Astrocyte of the cerebellum (primary cell): ENCODE measurements at places on chromosomes 5 and 9.

DNA sequence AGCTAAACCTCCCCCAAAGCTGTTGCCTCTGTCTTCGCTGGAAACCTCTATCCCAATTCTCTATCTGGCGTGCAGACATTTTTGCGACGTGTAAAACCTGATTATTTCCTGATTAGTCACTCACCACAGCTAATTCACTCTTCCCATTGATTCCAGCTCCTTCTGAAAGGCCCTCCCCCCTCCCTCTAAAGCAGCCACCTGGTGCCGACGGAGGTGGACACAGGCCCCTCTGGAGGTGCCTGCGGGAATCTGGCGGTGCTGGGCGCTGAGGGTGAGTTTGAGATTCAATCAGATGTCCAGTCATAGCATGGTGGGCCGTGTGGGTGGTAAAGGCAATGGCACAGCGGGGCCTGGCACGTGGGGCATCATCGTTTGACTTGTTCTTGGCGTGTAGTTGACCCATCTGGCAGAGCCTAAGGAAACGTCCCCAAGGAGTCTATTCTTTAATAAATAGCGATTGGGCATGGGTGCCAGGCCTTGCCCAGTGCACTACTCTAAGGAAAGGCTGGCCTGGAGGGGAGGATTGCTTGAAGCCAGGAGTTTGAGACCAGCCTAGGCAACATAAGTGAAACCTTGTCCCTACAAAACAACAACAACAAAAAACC, 271.1 kb upstream of the MVB12B start:
- peak; percentile 68 for DNase-seq

DNA sequence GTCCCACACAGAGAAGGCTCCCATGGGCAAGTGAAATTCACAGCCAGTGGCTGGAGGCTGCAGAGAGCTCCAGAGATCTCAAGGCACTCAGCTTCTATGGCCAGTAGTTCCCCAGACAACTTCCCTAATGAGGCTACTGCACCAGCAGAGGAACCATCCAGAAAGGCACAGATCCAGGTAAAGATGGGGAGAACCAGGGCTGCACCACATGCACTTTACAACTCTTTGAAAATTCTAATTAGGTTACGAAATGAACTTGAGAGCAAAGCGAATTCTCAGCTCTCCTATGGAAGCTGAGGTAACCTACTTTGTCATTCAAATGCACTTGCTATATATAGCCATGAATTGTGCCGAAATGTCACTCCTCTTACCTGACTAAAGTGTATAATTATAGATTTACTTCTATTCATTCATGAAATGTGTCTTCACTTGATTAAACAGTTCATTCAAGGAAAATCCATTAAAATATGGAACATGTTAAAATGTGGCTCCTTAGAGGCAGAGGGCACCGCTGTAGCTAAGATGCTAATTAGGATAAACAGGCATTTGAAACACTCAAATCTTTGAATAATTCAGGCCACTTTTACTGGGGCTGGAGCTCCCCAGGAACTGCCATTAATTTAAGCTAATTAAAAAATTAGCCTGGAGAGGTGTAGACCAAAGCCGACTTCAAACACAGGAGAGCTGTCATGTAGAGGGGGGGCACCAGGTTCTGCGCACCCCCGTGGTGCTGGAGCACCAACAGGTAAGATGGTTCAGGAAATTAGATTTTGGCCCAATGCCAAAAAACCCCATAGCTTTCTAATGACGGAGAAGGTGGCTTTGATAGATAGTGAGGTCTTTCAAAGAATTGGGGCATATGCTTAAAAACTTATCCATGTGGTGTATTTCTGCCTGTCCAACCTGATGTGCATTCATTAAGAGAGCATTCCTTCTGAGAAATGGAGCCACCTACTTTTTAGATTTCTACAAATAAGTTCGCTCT, 204.1 kb downstream of the GABBR2 start:
- no peak for DNase-seq

GRCh38 chr9:73219985-73220626, 68.4 kb downstream of the ANXA1 start:
- DNase-seq = no peak

DNA sequence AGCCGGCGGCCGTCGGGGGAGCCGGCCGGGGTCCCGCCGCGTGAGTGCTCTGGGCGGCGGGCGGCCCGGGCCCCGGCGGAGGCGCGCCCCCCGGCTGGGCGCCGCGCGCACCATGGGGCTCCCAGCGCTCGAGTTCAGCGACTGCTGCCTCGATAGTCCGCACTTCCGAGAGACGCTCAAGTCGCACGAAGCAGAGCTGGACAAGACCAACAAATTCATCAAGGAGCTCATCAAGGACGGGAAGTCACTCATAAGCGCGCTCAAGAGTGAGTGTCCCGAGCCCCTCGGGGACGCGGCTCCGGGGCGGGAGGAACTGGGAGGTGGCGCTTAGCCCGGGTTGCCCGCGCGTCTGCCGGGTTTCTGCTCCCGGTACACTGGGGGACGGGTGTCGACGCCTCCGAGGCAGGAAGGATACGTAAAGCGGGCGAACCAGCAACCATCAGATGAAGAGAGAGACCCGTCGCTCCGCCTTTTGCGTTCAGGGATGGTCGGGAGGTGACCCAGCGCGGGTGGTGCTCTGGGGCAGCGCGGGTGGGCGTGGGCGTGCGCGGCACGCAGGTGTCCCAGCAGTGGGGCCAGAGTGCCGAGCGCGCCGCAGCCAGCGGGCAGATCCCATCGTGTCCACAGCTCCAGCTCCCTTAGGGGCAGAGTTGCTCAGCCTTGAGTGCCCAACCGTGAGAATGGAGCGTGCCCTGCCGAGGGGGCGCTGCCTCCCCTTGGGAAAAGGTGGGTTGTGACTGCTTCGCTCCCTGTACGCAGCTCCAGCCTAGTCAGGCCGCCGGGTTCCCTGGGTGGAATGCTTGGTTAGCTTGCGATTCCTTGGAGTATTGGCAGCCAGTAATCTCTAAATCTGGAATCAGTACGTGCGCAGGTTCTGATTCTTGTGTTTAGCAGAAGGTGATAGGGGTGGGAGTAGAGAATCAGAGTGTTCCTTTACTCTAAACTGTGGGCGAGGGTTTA, 753 bp downstream of the ARHGAP26 start:
- no peak for DNase-seq

- DNase-seq = no peak
Observed at GRCh38 chr5:89337-90286, 2.4 kb upstream of the PLEKHG4B start.

- no peak for DNase-seq
Observed at GRCh38 chr5:125897089-125897488, 526.1 kb upstream of the GRAMD2B start.
